Stimulated activated CD4-positive, alpha-beta T cell treated with anti-CD3 and anti-CD28 coated beads, Interleukin-15, amount 100 ng/mL, for 1 hour (primary cell): ENCODE measurements at places on chromosomes 16 and 17.

DNA sequence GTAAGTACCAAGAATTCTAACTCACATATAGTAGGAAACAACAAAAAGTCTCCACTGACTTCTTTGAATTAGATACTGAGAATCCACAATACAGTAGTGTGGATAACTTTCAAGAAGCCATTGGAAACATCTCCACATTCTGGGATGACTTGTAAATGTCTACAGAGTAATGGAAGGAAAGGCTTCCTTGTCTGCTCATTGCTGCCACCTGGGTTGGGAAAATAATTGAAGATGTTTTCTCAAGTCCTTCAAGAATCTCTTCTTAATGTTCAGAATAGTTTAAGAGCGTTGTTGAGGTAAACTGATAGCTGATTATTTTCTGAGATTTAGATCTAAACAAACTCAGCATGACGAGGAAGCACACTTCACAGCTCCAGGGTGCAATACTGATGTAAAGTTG is 14.0 kb downstream of the CPSF4L start:
- DNase-seq = no peak

- DNase-seq = no peak
These were observed 78.2 kb upstream of the RNU2-1 start for GRCh38 chr17:43312011-43312410.

- no peak for DNase-seq
These were observed 171.2 kb upstream of the SDK2 start for GRCh38 chr17:73815474-73815873.

DNA sequence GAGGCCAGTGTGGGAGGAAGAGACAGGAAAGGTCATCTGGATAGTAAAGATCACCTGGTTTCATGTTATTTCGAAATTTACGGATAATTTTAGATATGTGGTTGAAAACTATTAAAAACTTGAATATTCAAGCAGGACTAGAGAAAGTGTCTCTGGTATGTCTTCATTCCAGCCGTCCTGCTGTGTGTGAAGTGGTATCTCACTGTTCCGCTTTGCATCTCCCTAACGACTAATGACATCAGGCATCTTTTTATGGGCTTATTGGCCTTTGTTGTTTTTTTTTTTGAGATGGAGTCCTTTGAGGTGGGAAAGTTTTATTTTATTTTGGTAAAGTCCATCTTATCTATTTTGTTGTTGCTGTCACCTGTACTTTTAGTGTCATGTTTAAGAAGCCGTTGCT is 214.4 kb upstream of the CHMP6 start:
- no peak for DNase-seq

- DNase-seq = peak; percentile 52
These were observed at the start of gene MYO1D for GRCh38 chr17:32876417-32877163. Gene MYO1D, minus strand, starts transcription at chr17:32877124. Its CDS starts 252 bp downstream, at chr17:32876872.

GRCh38 chr17:79552824-79553223 is 58.0 kb downstream of the RBFOX3 start:
- no peak for DNase-seq

DNA sequence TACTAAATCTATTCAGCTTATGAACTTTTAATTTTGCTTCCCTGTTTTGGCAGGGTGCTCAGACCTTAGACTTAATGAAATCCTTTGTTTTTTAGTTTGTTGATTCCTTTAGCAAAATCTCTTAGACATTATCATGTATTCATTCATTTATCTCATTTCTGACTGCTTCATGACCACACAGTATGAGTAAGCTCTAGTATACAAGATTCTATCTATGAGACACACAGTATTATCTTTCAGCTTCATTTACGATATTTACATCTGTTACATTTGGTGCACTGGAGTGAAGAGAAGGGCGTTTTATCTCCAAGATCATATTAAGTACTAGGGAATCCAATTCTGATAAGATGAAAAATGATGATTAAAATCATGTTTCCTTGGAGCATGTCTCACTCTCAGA is 448.1 kb upstream of the CA10 start:
- DNase-seq = no peak

- DNase-seq = no peak
These were observed 23.6 kb downstream of the ABCA6 start for GRCh38 chr17:69117855-69118784.

- DNase-seq = no peak
These were observed 68.2 kb downstream of the ABCC12 start for GRCh38 chr16:48087639-48088038.

DNA sequence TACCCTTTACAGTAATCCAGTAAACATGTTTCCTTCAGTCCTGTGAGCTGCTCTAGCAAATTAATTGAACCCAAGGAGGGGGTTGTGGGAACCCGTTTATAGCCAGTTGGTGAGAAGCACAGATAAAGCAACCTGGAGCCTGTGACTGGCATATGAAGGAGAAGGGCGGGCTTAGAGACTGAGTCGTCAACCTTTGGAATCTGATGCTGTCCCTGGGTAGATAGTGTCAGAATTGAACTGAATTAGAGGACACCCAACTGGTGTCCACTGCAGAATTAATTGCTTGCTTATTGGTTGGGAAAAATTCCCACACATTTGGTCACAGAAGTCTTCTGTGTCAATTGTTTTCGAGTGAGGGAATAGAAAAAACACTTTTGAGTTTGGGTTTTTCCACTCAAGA is 12.8 kb upstream of the RSKR start:
- DNase-seq = no peak

DNA sequence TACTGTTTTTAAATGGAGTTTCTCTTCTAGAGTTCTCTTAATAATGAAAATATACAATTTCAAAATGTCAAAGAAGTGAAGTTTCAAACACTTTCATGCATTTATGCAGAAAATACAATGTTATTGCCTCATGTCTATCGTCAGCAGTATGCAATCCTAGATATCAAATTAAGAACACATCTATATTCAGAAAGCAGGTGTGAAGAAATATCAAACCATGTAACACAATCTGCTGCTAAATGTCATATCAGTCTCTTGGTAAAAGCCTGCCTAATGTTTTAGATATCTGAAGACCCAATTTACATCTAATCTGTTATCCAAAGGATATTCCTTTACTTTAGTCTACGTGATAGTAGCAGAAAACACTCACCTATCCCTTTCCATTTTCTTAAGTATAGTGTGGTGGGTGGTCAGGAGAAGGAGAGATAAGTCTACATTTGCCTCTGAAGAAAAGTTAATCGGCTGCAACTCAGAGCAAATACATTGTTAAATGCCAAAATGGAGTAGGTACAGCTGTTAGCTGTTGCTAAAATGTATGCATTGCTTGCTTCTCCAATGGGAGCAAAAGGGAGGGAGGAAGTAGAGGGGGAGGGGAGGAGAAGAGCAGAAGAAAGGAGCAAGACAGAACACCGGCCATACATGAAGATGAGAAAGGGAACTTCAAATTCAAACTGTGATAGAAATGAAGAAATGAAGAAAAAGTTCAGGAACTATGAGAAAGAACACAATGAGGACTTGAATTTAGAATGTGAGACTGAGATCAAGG is 64.9 kb downstream of the ITFG1 start:
- no peak for DNase-seq

- DNase-seq = no peak
These were observed 4.4 kb downstream of the GAA start for GRCh38 chr17:80105762-80106161.

GRCh38 chr16:73546341-73546845 is 498.5 kb upstream of the ZFHX3 start:
- no peak for DNase-seq

- no peak for DNase-seq
These were observed 422.1 kb upstream of the SALL1 start for GRCh38 chr16:51573191-51573590.

DNA sequence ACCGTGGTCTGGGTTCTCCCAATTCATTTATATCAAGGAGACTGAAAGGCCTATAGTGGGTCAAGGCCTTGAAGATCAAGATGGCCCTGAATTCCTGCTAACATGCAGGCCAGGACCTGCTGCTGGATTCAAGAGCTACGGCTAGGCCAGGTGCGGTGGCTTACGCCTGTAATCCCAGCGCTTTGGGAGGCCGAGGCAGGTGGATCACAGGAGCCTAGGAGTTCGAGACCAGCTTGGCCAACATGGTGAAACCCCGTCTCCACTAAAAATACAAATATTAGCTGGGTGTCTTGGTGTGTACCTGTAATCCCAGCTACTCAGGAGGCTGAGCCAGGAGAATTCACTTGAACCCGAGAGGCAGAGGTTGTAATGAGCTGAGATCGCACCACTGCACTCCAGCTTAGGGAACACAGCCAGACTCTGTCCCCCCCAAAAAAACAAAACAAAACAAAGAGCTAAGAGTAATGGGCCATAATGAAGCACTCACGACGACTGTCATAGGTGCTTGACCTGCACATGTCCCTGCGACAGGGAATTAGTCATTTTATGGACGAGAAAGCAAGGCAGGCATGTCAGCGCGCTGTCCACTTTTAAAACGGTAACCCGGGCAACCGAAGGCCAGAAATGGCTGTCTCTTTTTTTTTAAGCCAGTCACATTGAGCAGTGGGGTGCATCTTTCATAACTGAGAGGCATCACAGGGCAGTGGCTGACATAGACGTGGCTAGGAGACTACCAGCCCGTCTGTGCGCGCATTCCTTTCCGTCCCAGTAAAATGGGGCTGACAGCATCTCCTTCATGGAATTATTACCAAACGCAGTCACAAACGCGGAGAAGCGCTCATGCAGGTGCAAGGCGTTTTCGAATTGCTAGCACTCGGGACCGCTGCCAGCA is 1.0 kb upstream of the FBRS start:
- no peak for DNase-seq

GRCh38 chr16:74825941-74826340 is 51.3 kb upstream of the FA2H start:
- DNase-seq = no peak

DNA sequence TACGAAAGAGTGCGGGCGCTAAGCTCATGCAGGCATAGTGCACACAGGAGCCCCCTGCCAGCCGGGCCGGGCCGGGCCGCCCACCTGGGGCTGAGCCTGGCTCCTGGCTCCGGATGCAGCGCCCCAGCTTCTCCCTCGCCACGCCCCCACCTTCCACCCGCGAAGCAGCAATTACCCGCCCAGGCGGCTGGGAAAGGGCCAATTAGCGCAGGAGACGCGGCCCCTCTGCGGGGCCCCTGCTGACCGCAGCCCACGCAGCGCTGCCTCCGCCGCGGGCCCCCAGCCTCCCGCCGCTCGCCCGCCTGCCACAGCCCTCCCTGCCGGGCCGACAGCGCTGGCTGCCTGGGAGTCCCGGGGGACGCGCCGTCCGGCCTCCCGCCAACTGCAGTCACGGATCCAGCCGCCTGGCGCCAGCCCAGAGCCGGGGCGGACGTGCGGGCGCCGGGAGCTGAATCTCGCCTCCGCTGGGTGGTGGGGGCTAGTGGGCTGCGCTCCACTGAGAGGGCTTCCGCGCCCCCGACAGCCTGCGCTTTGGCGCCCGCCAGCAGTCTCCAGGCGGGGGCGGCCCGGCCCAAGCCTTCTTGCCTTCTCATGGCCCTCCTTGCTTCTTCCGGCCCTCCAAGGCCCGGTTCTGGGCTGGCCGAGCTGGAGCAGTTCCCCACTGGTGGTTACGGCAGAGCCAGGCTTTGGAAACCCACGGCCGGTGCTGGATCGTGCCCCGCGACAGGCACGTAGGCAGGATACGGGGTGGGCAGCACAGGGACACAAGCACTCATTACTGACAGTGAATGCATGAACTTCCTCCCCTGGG is 14.9 kb upstream of the CBFB start:
- peak; percentile 54 for DNase-seq

DNA sequence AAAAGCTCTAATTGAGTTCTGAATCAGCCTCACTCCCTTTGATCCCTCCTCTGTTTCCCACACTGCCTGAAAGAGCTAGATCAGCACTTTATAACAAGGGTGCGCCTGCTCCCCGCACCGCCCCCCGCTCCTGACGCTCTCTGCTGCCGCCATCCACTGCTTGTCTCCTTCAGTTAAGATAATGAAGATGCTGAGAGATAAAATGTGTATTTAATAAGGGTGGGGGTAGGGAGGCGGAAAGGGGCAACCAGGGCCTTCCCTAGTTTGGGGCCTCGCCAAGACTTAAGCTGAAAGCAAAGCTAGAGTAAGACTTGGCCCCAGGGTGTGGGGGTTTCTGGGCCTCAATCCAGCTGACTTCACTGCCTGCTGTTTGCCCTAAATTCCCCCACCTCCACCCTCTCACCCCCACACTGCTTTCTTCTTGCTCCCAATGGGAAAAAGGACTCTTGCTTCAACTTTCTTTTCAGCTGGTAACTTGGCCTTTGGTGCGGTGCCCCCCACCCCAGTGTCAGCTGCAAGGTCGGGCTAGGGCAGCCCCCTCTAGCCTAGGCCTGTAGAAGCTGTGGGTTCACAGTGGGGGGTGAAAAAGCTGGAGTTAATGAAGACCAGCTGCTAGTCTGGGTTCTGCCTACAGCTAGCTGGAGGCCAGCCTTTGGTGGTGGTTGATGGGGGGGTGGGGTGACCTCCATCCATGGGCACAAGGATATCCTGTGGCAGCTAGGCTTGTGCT is 1.8 kb upstream of the RARA start:
- no peak for DNase-seq

GRCh38 chr16:30778549-30779244 is 8.3 kb downstream of the ZNF629 start:
- DNase-seq = no peak

- DNase-seq = no peak
These were observed 53.0 kb downstream of the RPA1 start for GRCh38 chr17:1882836-1883235.

DNA sequence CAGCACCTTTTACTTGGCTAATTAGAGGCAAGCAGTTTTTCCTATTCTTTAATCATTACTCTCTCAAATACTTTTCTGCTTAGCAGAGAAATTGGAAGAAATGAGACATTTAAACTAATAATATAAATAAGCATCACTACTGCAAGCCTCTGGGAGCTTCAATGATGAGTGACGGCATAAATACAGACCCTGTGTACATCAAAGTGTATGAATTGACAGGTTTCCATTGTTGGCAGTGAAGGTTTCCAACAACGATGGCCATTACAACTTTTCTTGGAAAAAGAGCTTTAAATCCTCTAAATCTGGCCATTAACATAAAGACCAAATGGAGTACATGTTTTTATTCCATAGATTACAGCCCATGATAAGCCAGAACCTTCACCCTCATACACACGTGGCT is 39.4 kb upstream of the CACNG5 start:
- no peak for DNase-seq

DNA sequence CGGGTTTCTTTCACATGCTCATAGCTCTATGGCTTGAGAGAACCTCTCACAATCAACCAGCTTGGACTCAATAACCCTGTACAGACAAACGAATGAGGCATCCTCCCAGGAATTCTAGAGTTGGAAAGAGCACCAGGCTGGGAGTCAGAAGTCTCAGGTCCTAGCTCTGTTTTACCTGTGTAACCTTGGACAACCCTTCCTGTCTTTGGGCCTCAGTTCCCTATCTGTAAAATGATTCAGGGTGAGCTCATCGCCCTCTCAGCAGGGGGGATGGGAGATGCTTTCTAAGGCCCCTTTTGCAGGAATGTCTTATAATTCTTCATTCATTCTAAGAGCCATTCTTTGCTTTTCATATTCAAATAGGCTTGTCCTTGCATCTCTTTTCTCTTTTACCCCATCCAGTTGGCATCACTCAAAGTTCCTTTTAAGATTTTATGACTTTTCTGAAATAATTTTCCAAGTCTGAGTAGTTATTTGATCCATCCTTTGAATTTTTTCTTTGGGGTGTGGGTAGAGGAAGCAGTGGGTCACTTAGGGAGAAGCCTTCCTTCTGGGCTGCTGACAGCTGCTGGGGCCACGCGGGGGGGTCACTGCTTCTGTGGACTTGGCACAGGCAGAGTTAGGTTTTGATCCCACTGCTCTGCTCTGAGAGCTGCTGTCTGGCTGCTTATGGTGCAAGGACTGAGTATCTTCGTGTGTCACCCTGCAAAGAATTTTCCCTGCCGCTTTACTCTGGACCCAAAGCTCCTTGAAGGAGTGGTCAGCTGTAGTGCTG is 102.7 kb downstream of the UTP18 start:
- DNase-seq = no peak

- DNase-seq = no peak
These were observed 77.4 kb downstream of the SPECC1 start for GRCh38 chr17:20086416-20087076.
